CD4-positive, alpha-beta T cell (primary cell): ENCODE measurements at places on chromosomes 13 and 19.

GRCh38 chr19:21109116-21109515 is 27.1 kb downstream of the ZNF714 start:
- no peaks in the 10 kb centered on the region for H3K4me1 ChIP-seq
- H3K27me3 ChIP-seq: no peaks in the 10 kb centered on the region
- H3K27ac ChIP-seq: no peak overlapping the region
- H3K4me3 ChIP-seq: no peak overlapping the region
- peaks cover 3% of the 10 kb centered on the region for H3K36me3 ChIP-seq
- DNase-seq: no peak

DNA sequence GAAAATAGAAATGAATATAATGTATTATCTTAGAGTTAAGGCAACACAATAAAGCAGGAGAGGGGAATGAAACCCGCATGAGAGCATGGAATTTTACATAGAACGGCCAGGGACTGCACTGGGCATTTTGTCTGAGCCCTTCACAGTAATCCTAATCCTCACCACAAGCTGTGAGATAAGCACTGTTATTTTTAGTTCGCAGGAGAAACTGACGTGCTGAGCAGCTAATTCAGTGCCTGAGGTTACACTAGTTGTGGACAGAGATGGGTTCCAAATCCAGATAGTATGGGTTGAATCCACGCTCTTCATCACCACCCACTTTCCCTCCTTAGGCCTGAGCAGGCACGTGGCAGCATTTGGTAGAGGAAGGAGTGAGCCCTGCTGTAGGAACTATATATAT is 24.8 kb upstream of the ZNF527 start:
- no peak overlapping the region for H3K27ac ChIP-seq
- H3K4me1 ChIP-seq: no peaks in the 10 kb centered on the region
- H3K4me3 ChIP-seq: no peak overlapping the region
- peaks cover 47% of the 10 kb centered on the region for H3K36me3 ChIP-seq

GRCh38 chr19:40584007-40584406 is 7.3 kb downstream of the SHKBP1 start:
- peaks cover 5% of the 10 kb centered on the region for H3K4me1 ChIP-seq
- peaks cover 83% of the 10 kb centered on the region for H3K36me3 ChIP-seq
- no peak overlapping the region for H3K4me3 ChIP-seq
- no peaks in the 10 kb centered on the region for H3K27me3 ChIP-seq
- DNase-seq: no peak
- H3K27ac ChIP-seq: no peak overlapping the region

DNA sequence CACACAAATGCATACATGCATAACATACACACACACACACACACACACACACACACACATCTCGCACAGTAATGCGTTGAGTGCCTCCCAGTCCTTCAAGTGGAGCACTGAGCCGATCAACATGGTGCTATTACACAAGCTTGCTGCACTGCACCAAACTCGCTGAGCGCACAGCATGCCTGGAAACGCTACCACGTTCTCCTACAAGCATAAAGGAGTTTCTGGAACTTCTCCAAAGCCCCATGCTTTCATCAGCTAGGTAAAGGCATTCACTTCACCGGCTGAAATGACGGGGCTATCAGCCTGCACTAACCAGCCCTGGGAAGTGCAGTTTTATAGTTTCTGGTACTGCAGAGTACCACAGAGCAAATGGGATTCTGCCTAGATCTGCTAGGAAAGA is 92.7 kb downstream of the FGF14 start:
- no peak overlapping the region for H3K4me3 ChIP-seq
- no peaks in the 10 kb centered on the region for H3K4me1 ChIP-seq
- no peaks in the 10 kb centered on the region for H3K36me3 ChIP-seq
- no peaks in the 10 kb centered on the region for H3K27me3 ChIP-seq
- H3K27ac ChIP-seq: no peak overlapping the region
- no peak for DNase-seq

DNA sequence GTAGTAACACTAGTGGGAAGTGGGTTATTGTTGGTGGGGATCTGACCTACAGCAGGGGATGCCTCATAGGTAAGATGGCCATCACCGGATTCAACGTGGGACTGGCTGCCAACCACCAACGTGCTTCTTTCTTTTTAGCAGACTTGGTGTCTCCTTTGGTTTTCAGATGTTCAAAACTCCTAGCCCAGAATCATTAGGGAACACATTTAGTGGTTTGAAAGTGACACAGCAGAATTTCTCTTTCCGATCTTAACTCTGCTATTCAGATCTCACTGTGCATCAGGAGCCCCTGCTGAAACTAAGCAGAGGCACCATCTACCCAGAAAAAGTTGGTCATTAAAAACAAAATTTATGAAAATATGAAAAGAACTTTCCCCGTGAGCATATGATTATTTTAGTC is 36.7 kb upstream of the PCDH8 start:
- H3K27me3 ChIP-seq: no peaks in the 10 kb centered on the region
- no peaks in the 10 kb centered on the region for H3K4me1 ChIP-seq
- H3K27ac ChIP-seq: no peak overlapping the region
- H3K4me3 ChIP-seq: no peak overlapping the region
- no peaks in the 10 kb centered on the region for H3K36me3 ChIP-seq
